ENCODE measurements at places on chromosomes 5 and 9.
A peak's percentile ranks its signal among the peaks of the same experiment; 100 is the strongest.

GRCh38 chr5:113163328-113163727 lies 186.7 kb downstream of the DCP2 start:
- DNase-seq = no peak

DNA sequence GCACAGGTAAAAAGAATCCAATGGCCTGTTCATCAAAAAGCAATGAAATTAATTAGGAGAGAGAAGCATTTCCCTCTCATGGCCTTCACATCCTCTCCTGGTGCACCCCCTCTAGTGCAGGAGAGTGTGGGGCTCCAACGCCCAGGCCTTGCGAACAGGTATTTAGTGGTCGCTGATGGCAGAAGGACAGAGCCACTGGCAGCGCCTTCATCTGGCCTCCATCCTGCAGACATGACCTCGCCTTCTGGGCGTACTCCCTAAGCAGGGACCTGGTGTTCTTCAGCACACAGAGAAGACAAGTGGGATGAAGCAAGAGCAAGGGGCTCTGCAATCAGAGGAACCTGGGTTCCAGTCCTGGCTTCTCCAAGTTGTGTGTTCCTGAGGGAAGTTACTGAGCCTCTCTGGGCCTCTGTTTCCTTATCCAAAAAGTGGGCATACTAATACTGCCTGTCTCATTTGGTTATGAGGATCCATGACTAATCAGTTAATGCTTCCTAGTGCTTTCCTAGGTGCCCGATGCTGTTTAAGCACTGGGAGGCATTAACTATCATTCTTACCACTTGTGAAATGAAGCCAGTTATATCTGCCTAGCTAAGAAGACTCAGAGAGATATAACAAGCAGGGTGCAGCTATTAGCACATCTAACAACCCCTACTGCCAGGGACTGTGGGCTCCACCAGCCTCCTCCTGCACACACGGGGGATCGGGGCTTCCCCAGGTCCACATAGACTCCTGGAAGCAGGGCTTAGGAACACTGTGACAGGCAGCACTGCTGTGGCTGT lies 77.3 kb downstream of the SEMA4D start:
- DNase-seq = no peak

GRCh38 chr9:137128862-137129455 lies 10.0 kb upstream of the GRIN1 start:
- no peak for DNase-seq

DNA sequence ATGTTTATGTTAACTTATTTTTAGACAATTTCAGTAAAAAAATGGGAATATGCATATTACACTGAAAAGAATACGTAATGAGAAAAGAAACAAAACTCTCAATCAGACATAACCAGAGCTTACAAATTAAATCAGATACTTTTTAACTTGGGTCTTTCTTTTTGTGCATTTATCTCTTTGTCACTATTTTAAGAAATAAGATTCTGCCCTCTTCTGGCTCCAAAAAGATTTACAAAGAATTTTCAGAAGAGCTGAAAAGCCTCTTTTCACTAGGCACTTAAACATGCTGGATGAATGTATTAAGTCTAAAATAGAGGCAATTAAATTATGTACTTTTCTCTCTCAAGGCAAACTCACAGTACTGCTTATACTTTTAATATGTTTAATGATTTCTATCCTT lies 55.5 kb downstream of the CEP120 start:
- DNase-seq = no peak

DNA sequence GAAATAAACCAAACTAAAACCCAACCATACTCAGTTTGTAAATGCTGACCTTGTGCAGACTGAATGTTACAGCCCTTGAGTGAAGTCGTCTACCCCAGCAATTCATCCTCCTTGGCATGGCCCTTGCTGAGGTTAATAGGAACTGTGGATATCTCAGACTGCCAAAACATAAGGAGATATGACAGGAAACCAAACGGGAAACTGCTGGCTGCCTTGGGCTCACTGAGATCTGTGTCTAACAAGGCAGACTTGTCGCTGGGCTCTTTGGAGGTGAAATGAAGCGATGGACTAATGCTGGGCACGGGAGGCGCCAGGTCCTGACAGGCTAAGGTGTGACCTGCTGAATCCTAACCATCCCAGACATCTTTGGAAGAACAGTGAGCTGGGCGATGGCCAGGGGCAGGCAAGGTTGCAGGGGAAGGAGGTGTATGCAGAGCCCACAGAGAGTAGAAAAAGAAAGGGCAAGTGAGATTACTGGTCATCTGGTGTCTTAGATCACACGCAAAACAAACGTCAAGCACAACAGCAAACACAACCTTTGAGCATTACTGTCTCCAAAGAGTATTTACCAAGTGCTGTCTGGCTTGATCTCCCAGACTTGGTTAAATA lies 44.6 kb upstream of the ALDH1A1 start:
- DNase-seq = no peak

DNA sequence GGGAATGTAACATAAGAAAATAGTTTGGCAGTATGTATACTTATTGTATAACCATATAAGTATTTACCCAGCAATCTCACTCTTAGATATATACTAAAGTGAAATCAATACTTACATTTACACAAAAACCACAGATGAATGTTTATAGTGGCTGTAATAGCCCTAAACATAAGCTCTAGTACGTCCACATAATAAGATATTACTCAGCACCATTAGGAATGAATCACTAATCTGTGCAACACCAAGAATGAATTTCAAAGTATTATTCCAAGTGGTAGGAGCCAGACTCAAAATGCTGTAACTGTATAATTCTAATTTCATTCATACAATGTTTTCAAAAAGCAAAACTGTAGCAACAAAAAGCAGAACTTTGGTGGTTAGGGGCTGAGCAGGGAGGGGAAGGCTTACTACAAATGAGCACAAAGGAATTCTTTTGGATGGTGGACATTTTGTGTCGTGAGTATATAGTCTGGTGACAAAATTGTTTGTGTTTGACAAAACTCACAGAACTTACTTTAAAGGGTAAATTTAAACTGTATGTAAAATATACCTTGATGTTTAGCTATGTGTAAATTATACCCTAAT lies 11.9 kb upstream of the C5orf46 start:
- no peak for DNase-seq

- no peak for DNase-seq
These were observed 60.9 kb upstream of the CHD1 start for GRCh38 chr5:98989727-98990126.

DNA sequence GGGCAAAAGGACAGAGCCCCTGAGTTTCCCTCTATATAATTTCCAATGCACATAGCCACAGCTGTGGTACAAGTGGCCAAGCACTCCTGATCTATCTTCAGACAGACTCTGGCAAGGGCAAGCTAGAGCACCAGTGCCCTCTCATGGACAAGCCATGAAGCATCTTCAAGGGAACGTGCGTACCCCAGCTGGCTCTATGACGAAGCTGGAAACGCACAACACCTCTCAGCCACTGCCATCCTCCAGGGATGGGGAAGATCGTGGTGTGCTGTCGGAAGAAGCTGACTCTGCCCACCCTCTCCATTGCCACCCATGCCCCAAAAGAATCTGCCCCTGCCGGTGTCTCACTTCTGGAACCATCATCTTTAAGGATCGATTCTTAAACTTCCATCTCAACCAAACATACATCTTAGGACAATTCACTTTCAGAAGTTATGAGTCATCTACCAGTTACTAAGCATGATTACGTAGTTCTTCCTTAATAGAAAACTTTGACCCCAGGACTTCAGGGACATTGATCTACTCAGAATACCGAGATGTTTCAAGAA lies 482.9 kb downstream of the AGTPBP1 start:
- no peak for DNase-seq

DNA sequence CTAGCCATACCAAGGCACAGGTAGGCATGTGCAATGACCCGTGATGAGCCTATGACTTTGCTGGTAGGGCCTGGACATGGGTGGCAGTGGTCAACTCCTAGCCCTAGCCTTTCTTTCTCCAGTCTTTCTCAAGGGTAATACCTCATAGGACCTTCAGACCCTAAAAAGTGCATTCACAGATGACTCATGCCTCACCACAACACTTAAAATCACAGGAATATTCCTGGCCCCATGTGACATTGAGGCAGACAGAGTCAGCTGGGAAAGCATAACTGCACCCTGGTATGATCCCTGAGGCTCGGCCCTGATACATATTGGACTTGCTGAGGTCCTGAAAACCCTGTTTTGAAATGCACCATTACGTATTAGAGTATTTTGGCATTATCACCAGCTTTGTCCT lies 449.5 kb downstream of the HINT1 start:
- no peak for DNase-seq

DNA sequence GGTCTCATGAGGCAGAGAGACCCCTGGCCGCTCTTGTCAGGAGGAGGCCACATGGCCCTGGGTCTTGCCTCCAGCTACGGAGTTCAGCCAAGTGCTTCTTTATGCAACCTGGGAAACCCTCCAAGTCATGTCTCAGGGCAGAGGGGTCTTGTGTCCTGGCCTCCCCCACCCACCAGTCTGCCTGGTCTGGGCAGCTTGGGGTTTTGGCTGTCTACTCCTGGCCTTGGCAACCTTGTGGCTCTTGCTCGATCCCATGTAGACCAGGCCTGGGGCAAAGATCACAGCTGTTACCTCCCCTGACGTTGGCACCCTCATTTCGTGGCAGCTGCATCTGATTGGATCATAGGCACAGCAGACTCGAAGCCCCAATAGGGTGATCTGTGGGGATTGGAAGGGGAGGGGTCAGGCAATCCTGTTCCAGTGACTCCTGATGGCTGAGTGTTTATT lies 28.4 kb downstream of the JADE2 start:
- DNase-seq = no peak

GRCh38 chr5:107467137-107467932 lies 203.4 kb downstream of the EFNA5 start:
- DNase-seq = no peak

DNA sequence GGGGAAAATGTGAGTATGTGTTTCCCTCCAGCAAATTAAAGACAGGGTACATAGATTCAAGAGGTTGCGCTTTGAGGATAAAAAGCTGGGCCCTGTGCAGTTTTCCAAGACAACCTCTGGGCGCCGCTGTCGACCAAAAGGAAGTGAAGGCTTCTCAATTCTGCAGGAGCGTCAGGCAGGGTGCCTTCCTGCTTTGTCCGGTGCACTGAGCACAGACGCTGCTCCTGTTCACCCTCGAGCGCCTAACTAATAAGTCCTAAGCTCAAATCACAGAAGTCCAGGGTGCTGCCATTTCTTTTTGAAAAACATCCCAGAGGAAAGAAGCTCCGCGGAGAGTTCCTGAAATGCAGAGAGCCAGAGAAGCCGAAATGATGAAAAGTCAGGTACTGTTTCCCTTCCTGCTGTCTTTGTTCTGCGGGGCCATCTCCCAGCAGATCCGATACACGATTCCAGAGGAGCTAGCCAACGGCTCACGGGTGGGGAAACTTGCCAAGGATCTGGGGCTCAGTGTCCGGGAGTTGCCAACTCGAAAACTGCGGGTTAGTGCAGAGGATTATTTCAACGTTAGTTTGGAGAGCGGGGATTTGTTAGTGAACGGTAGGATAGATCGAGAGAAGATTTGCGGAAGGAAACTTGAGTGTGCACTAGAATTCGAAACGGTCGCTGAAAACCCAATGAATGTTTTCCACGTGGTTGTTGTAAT lies at the start of gene PCDHGB1:
PCDHGB1 (plus strand) TSS at position 183 of the 703 bp plus-strand sequence; CDS start at position 345, 162 bp downstream.
- no peak for DNase-seq

DNA sequence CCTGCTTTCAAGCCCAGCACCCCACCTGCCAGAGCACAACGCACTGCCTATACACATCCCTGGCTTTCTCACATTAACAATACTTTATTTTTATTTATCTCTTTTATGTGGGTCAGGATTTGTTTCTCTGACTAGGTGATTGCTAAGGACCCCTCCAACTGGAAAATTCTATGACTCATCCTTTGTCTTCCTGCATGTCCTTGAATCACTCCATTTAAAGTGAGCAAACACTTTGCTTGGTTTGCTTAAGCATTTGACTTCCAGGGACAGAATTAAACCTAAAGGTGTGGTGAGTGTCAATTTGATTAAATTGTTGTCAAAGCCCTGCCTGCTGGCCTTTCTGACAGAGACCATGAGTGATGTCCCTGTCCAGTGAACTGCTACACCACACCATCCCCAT lies 536.5 kb upstream of the BRINP1 start:
- no peak for DNase-seq

- no peak for DNase-seq
These were observed 63.0 kb upstream of the JAK2 start for GRCh38 chr9:4922101-4922500.

- DNase-seq = peak; percentile 47
These were observed 75.5 kb upstream of the UNC5A start for GRCh38 chr5:176734756-176735342.

GRCh38 chr5:142017832-142018427 lies 5.1 kb upstream of the GNPDA1 start:
- DNase-seq = no peak

Data from ascending aorta (tissue), 2 donors.